ENCODE measurements at places on chromosomes 3 and 15.
A peak's percentile ranks its signal among the peaks of the same experiment; 100 is the strongest.

DNA sequence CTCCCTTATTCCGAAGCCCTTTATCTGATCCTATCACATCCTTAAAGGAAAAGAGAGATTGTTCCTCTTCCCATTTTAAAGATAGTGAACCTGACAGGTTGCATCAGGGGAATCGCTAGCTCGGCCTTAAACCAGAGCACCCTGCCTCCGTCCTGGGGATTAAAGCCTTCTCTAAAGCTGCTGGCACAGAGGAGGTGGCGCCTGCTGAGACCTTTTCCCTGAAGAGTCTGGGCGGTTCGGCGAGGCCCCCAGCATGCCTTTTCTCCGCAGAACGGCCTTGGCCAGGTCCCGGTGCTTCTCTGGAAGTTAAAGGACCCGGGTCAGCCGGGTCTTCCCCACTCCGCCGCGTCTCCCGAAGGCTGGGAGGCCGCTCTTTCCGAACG is 593 bp downstream of the FAM219B start:
- no peak for DNase-seq

GRCh38 chr3:34363881-34364280 is 565.5 kb downstream of the PDCD6IP start:
- no peak for DNase-seq

DNA sequence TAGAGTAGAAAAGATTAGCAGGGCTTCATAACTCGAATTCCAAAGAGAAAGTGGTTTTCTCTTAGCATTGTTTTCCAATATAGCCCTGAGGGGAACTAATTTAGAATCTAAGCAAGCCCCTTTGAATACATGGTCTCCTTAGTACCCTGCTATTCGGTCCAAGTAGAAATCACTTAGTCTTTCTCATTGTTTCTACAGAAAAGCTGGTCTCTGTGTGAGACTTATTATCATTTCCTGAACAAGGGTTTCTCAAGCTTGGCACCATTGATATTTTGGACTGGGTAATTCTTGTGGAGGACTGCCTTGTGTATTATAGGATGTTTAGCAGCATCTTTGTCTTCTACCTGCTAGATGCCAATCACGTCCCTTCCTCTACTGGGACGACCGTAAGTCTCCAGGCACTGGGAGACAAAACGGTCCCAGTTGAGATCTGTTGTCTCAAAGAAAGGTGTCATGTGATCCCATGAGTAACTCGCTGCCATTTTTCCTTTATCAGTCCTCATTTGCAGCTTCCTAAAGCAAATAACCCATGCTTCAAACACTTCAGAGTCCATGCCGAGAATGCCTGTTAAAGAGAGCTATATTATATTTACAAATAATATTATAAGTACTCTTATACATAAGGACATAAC is 230.7 kb upstream of the SLCO3A1 start:
- no peak for DNase-seq

GRCh38 chr3:177482048-177482691 is 284.9 kb upstream of the TBL1XR1 start:
- DNase-seq, result no peak

- no peak for DNase-seq
Observed at GRCh38 chr3:96657710-96658109, 156.7 kb upstream of the EPHA6 start.

- peak; percentile 82 for DNase-seq
Observed at GRCh38 chr3:156483961-156484787, 70.7 kb downstream of the SSR3 start.

All from hematopoietic multipotent progenitor cell (in vitro differentiated cells).